ENCODE measurements at places on chromosomes 6 and 20.

- DNase-seq, result peak; percentile 71
These were observed 34.4 kb downstream of the PCNA start for GRCh38 chr20:5085380-5085779.

GRCh38 chr6:148818939-148819575 lies 72.2 kb downstream of the UST start:
- DNase-seq, result no peak

GRCh38 chr20:24402188-24402587 lies 67.2 kb upstream of the SYNDIG1 start:
- no peak for DNase-seq

DNA sequence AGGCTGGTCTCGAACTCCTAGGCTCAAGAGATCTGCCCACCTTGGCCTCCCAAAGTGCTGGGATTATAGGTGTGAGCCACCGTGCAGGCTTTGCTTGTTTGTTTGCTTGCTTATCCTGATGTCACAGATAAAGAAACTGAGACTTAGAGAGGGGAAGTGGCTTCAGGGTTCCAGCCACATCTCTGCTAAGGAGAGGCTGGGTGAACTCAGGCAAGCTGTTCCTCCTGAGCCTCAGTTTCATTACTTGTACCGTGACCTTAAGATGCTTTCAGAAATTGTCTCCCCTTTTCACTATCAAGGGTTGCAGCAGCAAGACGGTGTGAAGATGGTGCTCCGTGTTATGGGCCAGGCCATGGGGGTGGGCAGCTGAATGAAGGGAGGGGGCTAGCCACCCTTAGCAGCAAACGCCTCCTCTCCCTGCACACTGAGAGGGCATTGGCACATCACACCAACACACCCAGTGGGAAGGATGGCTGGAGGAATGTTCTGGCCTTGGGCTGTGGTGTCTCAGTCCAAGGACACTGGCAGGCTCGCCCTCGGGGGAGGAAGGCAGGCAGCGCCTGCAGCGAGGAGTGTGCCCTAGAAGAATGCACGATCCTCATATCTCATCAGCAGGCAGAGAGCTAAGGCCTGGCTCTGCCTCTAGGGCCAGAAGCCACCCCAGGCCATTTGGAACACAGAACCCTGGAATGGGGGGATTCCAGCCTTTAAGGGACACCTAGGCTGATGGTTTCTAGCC lies 48.2 kb upstream of the TLDC2 start:
- DNase-seq, result no peak

DNA sequence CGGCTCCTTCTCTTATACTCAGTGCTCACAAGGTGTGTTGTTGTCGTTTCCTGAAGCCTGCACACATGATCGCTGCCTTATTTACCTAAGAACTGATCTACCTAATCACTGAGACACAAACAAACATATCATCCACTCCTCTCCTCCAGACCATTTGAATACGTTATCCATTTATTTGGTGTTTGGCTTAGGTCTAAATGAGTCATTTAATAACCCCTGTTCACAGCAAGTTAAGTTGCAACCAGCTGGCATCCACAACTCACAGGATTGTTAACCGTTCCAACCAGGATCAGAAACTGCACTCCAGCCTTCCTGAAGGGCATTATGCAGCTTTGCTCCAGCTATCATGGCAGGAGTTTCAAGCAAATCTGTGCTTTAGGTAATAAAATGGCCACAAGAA lies 511.1 kb upstream of the MAP3K7 start:
- DNase-seq, result no peak

DNA sequence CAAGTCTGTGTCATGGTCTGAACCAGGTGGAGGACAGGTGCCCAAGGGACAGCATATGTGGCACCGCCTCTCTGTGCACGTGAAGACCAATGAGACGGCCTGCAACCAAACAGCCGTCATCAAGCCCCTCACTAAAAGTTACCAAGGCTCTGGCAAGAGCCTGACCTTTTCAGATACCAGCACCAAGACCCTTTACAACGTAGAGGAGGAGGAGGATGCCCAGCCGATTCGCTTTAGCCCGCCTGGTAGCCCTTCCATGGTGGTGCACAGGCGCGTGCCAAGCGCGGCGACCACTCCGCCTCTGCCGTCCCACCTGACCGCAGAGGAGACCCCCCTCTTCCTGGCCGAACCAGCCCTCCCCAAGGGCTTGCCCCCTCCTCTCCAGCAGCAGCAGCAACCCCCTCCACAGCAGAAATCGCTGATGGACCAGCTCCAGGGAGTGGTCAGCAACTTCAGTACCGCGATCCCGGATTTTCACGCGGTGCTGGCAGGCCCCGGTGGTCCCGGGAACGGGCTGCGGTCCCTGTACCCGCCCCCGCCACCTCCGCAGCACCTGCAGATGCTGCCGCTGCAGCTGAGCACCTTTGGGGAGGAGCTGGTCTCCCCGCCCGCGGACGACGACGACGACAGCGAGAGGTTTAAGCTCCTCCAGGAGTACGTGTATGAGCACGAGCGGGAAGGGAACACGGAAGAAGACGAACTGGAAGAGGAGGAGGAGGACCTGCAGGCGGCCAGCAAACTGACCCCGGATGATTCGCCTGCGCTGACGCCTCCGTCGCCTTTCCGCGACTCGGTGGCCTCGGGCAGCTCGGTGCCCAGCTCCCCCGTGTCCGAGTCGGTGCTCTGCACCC lies 109.5 kb upstream of the RAB32 start:
- peak; percentile 32 for DNase-seq

GRCh38 chr6:159701413-159701999 lies 8.5 kb upstream of the SOD2 start:
- peak; percentile 100 for DNase-seq

GRCh38 chr6:142845143-142845571 lies 99.8 kb downstream of the HIVEP2 start:
- DNase-seq, result no peak

DNA sequence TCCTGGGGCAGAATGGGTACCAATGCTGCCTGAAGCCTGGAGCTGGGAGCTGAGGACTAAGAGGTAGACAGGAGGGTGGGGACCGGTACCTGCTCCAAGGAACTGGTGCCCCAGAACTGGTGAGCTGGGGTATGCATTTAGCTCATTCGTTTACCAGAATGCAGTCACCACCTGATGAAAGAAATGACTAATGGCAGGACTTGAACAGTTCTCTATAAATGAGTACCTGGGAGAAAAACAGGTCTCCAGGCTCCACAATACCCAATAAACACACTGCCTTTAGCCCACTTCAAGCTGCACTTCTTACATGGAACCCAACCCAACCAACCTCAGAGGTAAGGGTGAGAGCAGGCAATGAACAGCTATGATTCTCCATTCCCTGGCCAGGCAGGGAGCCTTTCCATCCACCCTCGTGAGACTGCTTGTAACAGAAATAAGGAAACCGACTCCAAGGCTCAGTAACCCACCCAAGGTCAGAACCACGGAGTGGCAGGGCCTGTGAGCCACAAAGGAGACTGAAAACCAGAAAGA lies 15.4 kb downstream of the FKBP1A start:
- DNase-seq, result no peak

DNA sequence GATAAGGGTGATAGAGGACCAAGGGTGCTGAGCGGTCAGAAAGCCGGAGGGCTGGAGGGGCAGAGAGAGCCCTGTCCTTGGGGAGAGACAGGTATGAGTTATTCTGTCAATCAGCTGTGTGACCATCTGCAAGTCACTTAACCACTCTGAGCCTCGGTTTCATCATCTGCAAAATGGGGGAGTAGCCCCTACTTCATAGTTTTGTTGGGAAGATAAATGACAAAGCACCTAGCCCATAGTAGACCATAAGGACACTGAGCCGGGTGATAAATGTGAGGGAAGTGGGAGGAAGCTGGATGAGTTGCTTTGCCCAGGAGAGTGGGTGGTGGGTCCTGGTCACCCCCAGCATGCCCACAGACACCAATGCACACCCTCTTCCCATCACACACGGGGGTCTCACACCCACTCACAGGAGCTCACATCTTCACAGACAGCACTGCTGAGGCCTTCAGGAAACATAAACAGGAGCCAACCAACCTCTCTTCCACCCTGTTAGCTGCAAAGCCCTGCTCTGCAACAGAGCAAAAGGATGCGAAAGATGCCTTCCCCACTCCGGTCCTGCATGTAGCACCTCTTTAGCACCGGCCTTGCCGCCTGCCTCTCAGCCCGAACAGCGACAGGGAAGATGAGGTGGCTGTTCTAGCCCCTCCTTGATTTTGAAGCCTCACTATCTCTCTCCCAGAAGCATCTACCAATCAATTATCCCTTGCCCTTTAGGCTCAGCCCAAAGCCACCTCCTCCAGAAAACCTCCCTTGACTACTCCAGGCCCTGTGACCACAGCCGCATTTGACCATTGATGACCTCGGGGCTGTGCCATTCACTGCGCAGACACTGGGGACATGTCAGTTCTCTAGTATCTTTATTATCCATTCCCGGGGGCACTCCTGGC lies 18.9 kb downstream of the SPDEF start:
- DNase-seq, result no peak

- DNase-seq, result peak; percentile 74
These were observed 48.9 kb downstream of the ANKRD60 start for GRCh38 chr20:58179432-58180099.

GRCh38 chr20:58407966-58408557 lies 19.0 kb downstream of the VAPB start:
- no peak for DNase-seq

GRCh38 chr20:3045816-3046676 lies at the start of gene MRPS26:
Gene MRPS26, plus strand, starts transcription at chr20:3046052. Its CDS starts 17 bp downstream, at chr20:3046069.
- peak; percentile 93 for DNase-seq

- no peak for DNase-seq
These were observed 25.0 kb upstream of the HMGCLL1 start for GRCh38 chr6:55604021-55604420.

- no peak for DNase-seq
These were observed 97.2 kb upstream of the HDAC2 start for GRCh38 chr6:114068116-114068515.

GRCh38 chr6:159044899-159045727 lies at the start of gene TAGAP:
Gene TAGAP, minus strand, starts transcription at chr6:159044991. Its CDS starts 845 bp downstream, at chr6:159044146.
- DNase-seq, result peak; percentile 95

GRCh38 chr20:32333181-32333987 lies 24.7 kb upstream of the ASXL1 start:
- no peak for DNase-seq

GRCh38 chr20:14544688-14545087 lies 207.3 kb upstream of the FLRT3 start:
- DNase-seq, result no peak

GRCh38 chr20:61748376-61748775 lies 317.3 kb downstream of the TAF4 start:
- DNase-seq, result no peak

DNA sequence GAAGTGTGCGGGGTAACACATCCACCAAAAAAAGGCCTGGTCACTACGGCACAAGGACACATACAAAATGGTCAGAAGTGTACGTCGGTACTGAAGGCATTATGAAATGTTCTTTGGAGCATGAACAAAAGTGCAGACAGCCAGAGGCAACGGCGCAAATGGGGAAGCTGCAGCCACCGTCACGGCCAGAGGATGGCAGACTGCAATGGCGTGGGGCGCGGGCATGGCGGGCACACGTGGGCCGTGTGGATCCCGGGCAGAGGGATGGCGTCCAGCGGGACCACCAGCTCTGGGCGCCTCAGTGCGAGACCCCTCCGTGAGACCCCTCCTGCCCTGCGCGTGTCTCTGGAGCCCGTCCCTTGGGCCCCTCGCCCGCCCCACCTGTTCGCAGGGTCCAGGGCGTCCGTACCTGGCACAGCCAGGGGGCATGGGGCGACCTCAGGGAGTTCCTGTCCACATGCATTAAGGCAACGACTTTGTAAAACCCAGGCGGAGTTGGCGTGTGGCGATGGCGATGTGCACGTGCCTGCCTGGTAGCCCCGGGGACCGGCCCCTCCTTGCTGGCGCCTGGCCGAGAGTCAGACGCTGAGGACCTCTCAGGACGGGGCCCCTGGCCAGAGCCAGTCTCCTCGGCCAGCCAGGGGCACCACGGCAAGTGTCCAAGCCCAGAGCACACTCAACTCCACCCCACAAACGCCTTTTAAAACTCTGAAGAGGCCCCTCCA lies 39.5 kb upstream of the CHRNA4 start:
- DNase-seq, result no peak

- peak; percentile 20 for DNase-seq
These were observed 29.5 kb downstream of the STX11 start for GRCh38 chr6:144179828-144180227.
